NCI-H2107 (cell line): ENCODE measurements at places on chromosomes 6 and 20.

GRCh38 chr20:58868795-58869194 is 16.3 kb downstream of the GNAS start:
- no peak for DNase-seq

DNA sequence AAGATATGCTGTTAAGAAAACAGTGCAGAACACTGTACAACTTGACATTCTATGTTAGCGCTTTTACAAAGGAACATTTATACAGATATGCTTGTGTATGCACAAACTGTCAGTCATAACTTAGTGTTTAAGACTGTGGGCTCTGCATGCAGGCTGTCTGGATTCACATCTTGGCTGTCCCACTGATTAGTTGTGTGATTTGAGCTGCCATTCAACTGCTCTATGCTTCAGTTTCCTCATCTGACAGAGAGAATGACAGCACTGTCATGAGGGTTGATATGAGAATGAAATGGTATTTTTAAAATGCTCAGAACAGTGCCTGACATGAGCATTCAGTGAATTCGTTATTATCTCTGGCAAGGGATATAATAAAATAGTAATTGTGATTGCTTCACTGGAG is 8.7 kb downstream of the SLC25A27 start:
- no peak for DNase-seq

GRCh38 chr20:4512891-4513550 is 208.7 kb upstream of the PRND start:
- no peak for DNase-seq

- peak; percentile 15 for DNase-seq
These were observed 99.4 kb downstream of the BFSP1 start for GRCh38 chr20:17431621-17432364.

DNA sequence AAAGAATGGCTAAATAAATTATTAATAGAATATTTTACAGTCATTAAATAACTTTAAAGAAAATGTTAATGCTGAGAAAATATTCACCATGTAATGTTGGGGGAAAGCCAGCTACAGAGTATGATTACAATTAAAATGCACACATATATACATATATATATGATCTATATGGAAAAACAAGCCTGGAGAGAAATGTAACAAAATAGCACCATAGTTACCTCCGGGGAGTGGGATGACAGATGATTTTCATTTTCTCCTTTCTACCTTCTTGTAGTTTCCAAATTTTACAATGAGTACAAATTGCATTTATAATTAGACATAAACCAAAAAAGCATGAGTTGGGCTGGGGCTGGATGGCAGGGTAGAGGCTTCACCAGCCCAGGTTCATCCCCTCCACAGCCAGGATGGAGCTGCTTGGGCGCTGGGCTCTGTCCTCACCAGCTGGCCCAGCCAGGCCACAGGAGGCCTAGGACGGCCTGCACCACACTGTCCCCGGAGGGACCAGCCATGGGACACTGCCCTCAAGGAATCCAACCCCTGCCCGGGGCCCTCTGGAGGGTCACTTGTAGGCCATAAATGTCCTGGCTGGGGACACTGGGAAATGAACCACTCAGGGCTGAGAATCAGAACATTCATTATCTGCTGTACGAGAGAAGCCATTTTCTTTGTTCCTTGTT is 10.3 kb downstream of the C20orf203 start:
- DNase-seq: no peak

GRCh38 chr6:161228921-161229591 is 44.8 kb downstream of the AGPAT4 start:
- DNase-seq: no peak
